ENCODE measurements at places on chromosomes 2 and 18.

DNA sequence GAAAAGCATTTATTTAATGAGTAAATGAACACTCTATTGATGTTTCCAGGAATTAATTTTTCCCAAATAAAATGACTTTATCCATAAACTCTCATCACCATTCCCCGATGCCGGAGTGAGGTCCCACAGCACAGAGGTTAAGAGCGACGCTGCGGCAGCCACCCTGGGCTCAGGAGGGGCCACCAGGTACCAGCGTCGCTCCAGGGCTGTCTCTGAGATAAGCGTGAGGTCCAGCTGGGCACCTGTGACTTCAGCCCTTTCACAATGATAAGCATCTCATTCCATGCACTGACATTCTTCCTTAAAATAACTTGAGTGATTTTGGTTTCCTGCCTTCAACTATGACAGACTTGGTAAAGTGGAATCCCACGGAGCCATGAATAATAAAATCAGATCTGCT lies 182.1 kb downstream of the TWIST2 start:
- DNase-seq, result no peak

- DNase-seq, result no peak
Measured at GRCh38 chr2:191059308-191059707, 45.3 kb upstream of the STAT1 start.

GRCh38 chr2:201171259-201171814 lies 11.6 kb upstream of the CASP10 start:
- no peak for DNase-seq

- no peak for DNase-seq
Measured at GRCh38 chr18:58097121-58097906, 53.3 kb downstream of the NEDD4L start.

- no peak for DNase-seq
Measured at GRCh38 chr2:152385650-152386049, 50.7 kb downstream of the FMNL2 start.

GRCh38 chr2:199505755-199506403 lies 48.1 kb upstream of the SATB2 start:
- DNase-seq, result no peak

DNA sequence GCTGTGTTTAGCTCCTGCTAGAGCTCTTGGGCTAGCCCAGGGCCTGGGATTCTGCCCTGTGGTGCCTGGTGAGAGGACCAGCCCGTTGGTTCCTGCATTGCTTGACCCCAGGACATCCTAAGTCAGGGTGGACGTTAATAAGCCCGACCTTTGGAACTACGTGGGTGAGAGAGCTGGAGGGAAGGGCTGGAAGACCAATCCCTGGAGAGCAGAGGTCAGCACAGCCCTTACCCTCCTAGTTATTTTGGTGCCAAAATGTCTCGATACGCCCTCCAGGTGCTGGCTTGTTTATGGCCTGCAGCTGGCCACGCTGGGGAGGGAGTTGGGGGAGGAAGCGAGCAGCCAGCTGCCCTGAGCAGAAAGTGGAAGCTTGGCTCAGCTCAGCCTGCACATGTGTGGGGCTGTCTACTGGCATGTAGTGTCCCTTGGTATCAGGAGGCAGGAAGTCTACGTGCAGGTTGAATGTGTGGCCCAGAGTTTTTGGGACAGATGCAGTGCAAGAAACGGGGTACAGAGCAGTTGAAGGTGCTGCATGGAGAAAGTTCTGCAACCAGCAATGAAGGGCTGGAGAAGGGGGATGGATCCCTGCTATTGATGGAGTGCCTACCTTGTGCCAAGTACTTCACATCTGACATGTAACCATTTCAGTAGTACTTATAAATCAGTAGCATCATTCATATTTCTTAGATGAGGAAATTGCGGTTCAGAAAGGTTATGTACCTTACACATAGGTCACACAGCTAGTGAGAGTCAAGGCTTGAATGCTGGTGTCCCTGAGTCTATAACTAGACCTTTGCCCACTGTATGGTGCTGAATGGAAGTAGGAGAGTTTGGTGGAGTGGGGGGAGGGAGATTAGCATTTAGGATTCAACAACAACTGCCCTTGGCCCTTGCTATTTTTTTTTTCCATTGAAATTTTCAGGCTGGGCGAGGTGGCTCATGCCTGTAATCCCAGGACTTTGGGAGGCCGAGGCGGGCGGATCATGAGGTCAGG lies 5.0 kb upstream of the DGKD start:
- DNase-seq, result peak; percentile 84

GRCh38 chr2:229832510-229832898 lies 89.3 kb downstream of the TRIP12 start:
- DNase-seq, result peak; percentile 50

DNA sequence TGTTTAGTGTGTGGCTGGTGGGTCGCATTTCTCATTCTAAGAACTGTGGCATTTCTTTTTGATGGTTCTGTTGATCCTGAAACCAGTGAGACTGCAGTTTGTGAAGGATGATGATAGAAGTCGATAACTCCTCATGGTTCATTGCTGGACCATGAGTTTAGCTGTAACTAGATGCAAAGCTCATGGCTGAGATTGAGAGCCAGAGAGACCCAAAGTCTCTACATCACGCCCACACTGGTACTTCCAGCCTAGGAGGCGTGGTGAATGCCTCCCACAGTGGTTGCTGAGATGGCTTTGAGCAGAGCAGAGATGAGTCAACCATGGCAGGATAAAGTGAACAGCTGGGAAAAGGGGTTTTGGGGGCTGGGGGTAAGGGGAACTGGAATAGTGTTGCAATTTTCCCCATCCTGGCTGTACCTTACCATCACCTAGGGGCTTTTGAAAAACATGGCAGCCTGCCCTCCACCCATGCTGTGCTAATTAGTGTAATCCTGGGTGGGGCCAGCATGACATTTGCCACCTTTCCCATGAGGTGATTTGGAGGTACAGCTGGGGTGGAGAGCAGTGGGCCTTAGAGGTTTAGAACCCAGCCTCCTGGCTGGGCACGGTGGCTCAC lies 24.1 kb downstream of the INPP4A start:
- peak; percentile 91 for DNase-seq

DNA sequence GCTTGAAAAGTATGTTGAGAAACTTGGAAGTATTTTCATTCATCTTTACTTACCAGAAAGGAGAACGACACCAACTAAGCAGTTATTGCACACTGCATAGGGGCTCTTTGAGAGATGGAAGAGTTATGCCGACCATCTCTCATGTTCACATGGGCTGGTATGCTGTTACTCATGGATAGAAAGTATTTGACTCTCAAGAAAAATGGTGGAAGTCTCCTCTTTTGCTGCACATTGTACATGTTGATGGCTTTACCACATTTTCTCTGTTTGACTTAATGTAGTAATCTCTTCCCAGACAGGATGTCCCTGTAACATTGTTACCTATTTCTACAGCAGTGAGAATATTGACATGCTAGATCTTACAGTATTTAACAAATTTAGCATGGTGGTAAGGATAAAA lies 23.2 kb downstream of the CAB39 start:
- peak; percentile 40 for DNase-seq

- no peak for DNase-seq
Measured at GRCh38 chr2:118974103-118974993, 32.4 kb downstream of the MARCO start.

DNA sequence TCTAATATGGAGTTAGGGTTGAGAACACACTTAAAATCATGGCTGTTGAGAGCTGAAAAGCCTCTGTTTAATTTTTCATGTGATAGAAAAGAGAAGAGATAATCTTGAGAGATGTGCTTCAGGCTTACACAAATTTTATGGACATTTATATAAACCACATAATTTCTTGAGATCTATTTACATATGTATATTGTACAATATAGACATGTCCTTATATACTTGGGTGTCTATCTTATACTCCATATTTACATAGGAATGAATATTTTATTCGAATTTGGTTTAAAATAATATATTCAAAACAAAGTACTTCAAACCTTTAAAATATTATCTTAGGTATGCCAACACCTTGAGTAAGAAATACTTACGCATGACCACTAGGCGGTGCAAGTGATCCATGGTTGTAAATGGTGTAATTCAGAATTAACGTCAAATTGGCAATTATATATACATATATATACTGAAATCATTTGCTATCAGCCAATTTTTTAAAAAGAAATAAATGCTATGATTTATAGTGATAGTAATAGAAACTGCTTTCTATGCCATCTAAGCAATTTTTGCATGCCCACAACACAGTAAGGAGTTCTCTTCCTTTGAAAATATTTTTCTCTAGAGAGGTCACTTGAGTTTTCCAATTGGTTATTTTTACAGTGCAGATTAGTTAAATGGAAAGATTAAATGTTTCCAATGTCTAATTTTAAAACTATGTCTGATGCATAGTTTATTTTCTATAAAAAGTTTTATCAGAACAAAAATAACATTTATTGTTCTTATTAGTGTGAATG lies 37.6 kb upstream of the SPAG16 start:
- DNase-seq, result peak; percentile 83

Measured in GM12865 (cell line).